ENCODE measurements at places on chromosomes 1 and 21.

- no peak for DNase-seq
Observed at GRCh38 chr1:203934027-203934426, 72.6 kb downstream of the SNRPE start.

DNA sequence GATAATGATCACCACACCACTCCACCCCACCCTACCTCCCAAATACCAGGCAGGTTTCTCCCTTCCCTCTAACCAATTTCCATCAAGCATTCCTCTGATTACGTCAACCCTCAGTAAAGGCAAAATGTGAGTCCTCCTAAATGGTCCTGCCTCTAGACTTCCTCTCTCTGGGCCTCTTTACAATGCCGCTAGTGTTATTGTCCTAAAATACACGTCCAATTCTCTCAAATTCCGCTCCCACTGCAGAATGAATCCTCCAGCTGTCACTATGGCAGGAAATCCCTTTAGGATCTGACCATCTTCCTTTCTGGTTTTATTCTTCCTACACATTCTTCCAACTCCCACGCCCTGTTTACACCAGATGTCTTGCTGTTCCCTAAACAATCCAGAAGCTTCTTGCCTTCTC lies 68.7 kb downstream of the DEGS1 start:
- DNase-seq, result no peak

- no peak for DNase-seq
Observed at GRCh38 chr1:3561702-3562101, 49.6 kb downstream of the MEGF6 start.

DNA sequence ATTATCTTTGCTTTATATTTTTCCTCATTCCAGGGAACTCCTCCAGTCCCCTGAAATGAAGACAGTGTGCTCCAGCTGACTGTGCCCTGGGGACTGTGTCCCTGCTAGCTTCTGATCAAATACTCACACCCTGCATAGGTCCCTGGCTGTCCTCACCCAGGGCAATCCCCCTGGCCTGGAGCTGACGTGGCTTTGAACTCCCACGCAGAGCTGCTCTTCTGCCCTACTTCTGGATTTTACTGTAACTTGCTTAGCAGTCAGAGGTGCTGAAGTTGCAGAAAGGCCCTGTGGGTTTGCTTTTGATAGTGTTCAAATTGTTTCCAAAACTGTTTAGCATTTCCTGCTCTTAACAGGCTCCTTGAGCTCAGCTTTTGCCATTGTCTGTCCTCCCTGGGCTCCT lies 186.5 kb downstream of the FASLG start:
- DNase-seq, result no peak

GRCh38 chr1:66681686-66682085 lies 70.6 kb upstream of the DYNLT5 start:
- no peak for DNase-seq

DNA sequence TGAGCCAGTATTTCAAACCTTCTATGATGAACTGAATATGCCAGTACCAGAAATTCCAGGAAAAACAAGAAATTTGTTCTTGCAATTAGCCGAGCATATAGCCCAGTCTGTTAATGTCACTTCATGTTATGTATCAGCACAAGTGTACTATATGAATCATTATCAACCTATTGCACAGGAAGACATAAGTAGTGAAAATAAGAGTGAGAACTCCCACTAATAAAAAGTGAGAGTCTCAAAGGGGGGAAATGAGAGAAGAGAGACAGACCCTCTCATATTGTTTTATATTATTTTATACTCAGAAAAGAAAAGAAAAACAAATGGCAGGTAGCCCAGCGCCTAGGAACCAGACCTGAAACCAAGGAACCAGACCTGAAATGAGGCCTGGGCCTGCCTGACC lies 16.2 kb downstream of the JMJD4 start:
- DNase-seq, result no peak

DNA sequence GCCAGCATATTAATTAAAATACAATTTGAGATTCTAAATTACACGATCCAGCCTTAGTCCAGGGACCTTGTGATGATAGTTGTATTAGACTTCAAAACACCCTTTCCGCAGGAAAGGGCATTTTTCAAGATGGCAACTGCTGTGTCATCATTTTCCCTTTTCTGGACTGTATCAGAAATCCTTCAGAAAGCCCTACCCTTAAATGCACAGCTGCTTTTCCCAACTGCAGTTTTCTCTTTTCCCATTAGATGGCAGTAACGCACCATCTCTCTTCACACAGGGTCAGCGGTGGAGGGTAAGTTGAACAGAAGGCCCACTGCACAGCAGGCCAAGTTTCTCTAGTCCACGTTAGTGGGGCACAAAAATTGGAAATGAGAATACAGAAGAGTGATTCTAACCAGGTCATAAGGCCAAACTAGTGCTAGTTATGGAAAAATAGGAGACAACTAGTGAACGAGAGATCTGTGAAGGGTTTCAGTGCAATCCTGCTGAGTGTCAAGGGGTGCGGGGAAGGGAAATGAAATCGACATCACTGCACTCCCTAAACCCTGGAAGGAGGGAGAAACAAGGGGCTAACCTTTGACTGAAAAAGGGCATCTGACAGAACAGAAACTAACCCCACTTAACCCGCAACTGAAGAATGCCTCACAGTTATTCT lies 22.1 kb upstream of the TDRD10 start:
- peak; percentile 45 for DNase-seq

Measured in GM12878 (cell line).